NCI-H524 (cell line): ENCODE measurements at places on chromosomes 6 and 20.
A peak's percentile ranks its signal among the peaks of the same experiment; 100 is the strongest.

- DNase-seq, result no peak
Observed at GRCh38 chr6:138555421-138555988, 56.2 kb upstream of the NHSL1 start.

DNA sequence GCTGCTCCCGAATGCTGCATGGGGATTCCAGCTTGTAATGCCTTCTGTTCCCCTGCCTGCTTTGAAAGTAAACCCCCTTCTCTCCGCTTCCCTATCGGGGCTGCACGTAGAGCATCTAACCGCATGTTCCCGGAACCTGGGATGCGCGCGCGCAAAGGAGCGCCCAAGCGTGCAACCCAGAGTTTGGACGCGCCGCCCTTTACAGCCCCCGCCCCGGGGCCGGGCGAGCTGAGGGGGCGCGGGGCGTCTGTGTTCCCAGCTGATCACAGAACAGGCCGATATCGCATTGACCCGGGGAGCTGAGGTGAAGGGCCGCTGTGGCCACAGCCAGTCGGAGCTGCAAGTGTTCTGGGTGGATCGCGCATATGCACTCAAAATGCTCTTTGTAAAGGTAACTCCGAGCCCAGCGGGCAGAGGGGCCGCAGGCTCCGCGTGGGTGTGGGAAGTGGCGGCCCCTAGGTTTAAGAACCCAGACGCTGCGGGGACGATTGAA is 1.4 kb downstream of the LAMP5 start:
- DNase-seq, result peak; percentile 72

GRCh38 chr20:51900443-51900842 is 98.1 kb upstream of the SALL4 start:
- DNase-seq, result no peak

GRCh38 chr20:58574469-58574868 is 59.3 kb upstream of the APCDD1L start:
- DNase-seq, result no peak

- DNase-seq, result no peak
Observed at GRCh38 chr6:140774080-140774505, 1358.6 kb upstream of the GJE1 start.

GRCh38 chr6:159964046-159964445 is 4.8 kb upstream of the IGF2R start:
- DNase-seq, result no peak

GRCh38 chr6:109002051-109002697 is 92.5 kb downstream of the SESN1 start:
- no peak for DNase-seq

GRCh38 chr20:37519508-37520418 is 1.3 kb upstream of the NNAT start:
- peak; percentile 92 for DNase-seq

- DNase-seq, result no peak
Observed at GRCh38 chr6:84093441-84094435, 60.2 kb downstream of the MRAP2 start.

DNA sequence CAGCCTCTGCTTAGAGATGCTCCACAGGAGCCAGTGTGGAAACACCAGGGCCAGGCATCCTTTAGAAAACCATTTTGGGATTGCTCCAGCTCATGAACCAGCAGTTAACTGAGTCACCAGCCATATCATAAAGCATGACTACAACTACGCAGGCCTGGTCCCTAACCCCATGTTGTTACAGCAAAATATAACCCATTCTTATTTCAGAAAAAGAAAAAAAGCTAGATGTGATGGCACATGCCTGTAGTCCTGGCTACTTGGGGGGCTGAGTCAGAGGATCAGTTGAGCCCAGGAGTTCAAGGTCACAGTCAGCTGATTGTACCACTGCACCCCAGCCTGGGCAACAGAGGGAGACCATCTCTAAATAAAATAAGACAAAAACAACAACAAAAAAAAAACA is 36.8 kb downstream of the C6orf15 start:
- DNase-seq, result no peak

DNA sequence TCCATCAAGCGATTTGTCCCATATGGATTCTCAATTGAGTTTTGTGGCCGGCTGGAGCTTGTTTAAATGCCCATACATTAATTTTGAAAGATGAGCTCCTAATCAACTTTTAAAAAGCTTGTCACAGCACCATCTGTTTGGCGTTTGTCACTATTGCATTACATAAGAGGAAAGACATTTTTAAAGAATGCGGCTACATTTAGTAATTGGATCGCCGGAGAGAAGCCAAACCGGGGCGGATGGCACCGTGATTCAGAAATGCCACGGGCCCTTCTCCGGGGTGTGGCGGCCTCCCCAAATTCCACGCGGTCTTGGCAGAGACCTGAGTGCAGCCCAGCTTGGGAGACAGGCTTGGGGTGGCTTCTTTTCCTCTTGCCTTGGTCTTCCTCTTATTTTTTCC is 67.7 kb upstream of the ZNFX1 start:
- peak; percentile 79 for DNase-seq

- no peak for DNase-seq
Observed at GRCh38 chr6:159953091-159953601, 15.7 kb upstream of the IGF2R start.
